ENCODE measurements at places on chromosomes 12 and 14.

GRCh38 chr14:35147711-35148110, 25.4 kb downstream of the PRORP start:
- DNase-seq, result no peak

GRCh38 chr12:83114966-83115365, 428.3 kb downstream of the TMTC2 start:
- no peak for DNase-seq

GRCh38 chr14:52836063-52836462, 44.7 kb upstream of the GNPNAT1 start:
- no peak for DNase-seq

- peak; percentile 75 for DNase-seq
Measured at GRCh38 chr12:132003846-132004245, 54.1 kb downstream of the EP400 start.

DNA sequence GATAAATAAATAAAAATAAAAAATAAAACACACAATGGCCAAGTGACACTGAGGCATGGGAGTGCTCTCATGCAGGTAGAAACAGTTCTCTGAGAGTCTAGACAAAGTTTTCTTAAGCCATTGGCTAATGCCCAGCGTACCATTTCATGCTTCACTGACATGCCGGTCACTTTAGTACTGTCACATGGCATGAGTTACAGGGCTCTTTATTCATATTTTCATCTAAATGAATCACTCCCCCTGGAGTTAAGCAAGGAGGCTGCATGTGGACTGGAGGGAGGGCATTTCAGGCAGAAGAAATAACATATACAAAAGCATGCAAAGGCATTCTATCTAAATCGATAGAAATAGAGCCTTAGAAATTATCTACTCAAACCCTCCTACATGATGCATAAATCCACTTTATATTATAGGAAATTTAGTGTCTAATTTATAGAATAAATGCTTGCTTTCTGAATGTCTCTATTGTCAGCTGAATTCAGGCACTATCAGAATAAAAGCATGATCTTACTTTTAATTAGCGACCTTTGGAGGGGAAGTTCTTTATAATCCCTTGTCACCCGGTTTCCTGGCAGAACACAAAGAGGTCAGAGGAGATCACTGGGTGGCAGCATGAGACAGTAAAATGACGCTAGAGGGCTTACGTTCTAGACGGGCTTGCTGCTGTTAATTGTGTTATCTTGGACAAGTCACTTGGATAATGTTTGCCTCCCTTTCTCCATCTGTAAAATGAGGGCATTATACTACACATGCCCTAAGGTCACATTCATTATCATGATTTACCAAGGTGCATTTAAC, 17.5 kb downstream of the DYRK4 start:
- peak; percentile 11 for DNase-seq

GRCh38 chr12:92045852-92046251, 99.8 kb downstream of the BTG1 start:
- no peak for DNase-seq

- DNase-seq, result no peak
Measured at GRCh38 chr12:127538316-127538715, 728.7 kb upstream of the TMEM132C start.

GRCh38 chr12:48814262-48815125, 3.8 kb upstream of the CACNB3 start:
- peak; percentile 79 for DNase-seq

- peak; percentile 71 for DNase-seq
Measured at GRCh38 chr12:79127271-79127751, 262.7 kb downstream of the SYT1 start.

DNA sequence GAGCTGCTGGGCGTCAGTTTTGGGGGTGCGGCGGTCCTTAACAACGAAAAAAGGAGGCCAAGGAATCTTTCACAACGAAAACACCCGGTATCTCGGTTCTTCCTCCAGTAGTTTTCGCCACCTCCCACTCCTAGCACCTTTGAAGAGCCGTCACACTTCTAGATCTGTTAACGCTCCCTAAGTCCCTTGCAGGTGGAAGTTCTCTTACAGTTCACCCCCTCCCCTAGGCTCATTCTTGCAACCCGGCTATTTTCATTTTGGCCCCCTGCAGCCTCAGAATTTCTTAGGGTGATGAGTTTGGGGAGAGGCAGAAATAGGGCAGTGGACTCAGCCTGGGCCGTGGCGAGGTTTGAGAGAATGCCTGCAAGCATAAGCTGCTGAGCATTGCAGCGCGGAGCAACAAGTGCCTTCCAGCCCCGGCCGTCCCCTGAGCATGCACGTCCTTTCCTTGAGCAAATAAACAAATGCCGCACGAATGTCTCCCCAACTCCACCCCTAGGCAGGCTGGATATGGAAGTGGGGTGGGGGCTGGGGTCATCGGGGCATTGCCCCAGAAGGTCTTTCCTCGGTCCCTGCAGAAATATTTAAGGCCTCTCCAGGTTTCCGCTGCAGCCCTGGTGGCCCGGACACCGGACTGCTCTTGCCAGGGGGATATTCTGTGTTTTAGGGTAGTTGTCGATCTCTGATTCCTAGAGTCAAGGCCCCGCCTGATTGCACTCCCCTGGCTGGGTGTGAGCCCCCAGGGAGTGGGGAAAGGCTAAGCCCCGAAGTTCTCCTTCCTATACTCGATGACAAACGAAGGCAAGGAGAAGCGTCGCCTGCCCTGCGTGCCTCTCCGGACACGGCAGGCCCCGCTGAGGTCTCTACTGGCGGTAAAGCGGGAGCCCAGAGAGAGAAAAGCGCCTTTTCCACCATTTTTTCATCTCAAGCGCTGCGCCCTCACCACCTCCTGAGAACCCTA, 1.6 kb downstream of the RFX4 start:
- DNase-seq, result no peak

DNA sequence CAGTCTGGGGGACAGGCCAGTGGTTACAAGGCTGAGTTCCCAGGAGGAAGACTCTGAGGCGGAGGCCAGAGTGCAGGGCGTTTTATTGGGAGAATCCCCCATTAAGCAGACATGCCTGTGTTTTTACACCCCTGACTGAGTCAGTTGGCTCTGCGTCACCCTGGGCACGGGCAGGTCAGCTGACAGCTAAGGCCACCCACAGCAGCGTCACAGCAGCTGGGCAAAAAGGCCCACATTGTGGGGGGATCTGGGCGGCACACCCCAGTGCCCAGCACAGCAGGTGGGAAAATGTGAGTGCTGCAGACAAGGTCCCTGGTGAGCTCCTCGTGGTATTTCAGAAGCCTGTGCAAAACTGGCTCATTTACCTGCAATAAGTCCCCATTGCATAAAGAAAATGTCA, 184.7 kb downstream of the AACS start:
- DNase-seq, result no peak

- peak; percentile 32 for DNase-seq
Measured at GRCh38 chr14:67240168-67240932, 885 bp upstream of the PALS1 start.

- DNase-seq, result no peak
Measured at GRCh38 chr14:75542588-75543091, 20.4 kb downstream of the BATF start.

DNA sequence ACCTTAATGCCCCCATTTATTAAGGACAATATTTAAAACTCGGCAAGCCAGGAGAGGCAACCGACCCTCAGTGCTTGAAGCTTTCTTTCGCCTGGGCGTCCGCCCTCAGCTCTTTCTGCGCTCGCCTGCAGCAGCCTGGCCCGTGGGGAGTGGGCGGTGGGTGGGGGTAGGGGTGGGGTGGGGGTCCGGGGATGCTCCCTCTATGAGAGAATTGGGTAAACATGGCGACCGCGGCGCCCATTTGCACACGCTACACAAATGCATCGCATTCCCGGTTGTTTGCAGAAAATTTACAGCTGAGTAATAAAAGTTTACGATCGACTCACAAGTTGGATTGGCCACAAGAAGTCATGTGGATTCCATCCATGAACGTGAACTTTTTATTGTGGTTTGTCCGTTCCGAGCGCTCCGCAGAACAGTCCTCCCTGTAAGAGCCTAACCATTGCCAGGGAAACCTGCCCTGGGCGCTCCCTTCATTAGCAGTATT, 7.7 kb downstream of the HOXC8 start:
- DNase-seq, result no peak

- no peak for DNase-seq
Measured at GRCh38 chr12:88342251-88342806, 200.2 kb downstream of the TMTC3 start.

DNA sequence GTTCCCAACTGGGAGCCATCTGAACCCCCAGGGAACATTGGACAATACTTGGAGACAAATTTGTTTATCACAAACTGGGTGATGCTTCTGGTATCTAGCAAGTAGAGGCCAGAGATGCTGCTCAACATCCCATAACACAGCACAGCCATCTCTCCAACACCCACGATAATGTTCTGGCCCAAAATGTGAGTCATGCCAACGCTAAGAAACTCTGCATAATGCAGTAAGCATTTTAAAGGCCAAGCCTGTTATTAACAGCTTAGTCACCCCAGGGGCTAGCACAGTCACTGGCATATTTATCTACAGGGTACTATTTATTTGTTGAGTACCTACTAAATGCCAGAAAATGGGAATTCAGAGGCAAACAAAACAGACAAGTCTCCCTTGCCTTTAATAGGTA, 873.1 kb upstream of the TMEM132C start:
- DNase-seq, result peak; percentile 63

DNA sequence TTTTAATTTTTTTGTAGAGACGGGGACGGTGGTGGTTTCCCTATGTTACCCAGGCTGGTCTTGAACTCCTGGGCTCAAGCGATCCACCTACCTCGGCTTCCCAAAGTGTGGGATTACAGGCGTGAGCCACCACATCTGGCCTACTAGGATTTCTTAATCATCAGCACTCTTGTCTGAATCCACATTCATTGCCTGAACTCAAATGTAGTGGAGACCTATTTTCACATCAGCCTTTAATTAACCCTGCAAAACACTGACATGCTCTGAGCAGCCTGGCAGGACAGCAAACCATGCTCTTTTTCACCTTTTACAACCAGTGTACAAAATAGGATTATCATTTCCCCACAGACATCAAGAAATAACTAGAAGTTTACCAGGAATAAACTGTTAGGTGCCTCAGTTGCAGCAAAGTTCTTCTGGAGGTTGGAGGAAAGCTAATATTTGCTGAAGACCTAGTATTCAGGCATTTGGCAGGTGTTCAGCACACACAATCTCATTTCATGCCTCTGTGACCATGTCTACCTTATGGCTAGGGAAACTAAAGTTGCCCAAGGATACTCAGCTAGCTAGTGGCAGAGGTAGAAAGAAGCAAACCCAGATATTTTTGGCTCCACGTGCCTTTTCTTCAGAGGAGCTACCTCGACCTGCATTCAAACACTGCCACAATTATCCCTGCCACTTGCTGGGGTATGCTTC, 37.7 kb downstream of the CFL2 start:
- no peak for DNase-seq

DNA sequence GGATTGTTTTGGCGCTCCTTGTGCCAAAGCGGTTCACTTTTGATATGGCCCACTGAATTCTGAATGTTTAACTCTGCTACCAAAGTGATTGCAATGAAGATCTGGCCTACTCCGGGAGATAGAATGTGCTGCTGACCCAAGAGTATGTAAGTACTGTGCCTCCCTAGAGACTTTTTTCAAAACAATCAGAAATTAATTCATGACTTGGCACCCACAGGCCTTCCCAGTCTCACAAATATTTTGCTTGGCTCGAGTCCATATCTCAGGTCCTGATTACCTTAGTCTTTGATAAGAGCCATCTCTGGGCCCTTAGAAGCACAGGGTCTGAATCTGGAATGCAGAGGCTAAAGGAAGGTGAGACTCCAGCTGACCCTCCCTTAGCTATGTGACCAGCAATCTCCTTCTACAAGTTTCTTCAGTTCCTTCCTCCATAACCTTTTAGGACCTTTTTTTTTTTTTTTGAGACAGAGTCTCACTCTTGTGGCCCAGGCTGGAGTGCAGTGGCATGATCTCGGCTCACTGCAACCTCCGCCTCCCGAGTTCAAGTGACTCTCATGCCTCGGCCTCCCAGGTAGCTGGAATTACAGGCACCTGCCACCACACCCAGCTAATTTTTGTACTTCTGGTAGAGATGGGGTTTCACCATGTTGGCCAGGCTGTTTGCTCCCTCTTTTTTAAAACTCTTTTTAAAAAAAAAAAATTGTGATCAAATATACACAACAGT, 49.5 kb upstream of the METAP2 start:
- DNase-seq, result no peak

GRCh38 chr14:74364271-74364880, 16.1 kb downstream of the VRTN start:
- DNase-seq, result no peak

GRCh38 chr12:95733141-95733825, 57.3 kb downstream of the NTN4 start:
- peak; percentile 91 for DNase-seq

DNA sequence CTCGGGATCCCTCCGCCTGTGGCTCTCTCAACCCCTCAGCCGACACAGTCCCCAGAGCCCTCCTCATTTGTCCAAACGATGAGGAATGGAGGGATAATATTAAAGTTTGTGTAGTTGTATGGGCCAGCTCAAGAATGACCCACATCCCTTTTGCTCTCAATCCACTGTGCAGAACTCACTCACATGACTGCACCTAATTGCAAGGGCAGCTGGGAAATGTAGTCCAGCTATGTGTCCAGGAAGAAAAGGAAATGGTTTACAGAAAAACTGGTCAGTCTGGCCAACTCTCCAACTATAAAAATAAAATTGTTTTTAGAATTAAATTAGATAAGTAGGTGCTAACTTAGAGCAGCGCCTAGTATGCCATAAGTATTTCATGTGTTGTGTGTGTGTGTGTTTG, 66.6 kb downstream of the GALNT8 start:
- DNase-seq, result no peak

- DNase-seq, result peak; percentile 76
Measured at GRCh38 chr12:87995581-87996178, 33.5 kb downstream of the C12orf50 start.

- DNase-seq, result no peak
Measured at GRCh38 chr14:41355866-41356265, 250.8 kb upstream of the LRFN5 start.

DNA sequence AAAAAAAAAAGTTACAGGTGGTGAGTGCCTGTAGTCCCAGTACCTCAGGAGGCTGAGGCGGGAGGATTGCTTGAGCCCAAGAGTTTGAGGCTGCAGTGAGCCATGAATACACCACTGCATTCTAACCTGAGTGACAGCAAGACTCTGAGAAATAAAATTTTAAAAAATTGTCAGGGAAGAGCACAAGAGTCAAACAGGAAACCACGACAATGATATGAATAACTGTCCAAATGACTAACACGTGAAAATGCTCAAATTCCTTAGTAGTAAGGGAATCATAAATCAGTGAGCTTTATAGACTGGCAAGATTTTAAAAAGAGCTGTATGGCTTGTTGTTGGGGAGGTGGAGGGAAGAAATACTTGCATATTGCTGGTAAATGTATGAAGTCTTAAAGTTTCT, 12.9 kb upstream of the ASPG start:
- no peak for DNase-seq

DNA sequence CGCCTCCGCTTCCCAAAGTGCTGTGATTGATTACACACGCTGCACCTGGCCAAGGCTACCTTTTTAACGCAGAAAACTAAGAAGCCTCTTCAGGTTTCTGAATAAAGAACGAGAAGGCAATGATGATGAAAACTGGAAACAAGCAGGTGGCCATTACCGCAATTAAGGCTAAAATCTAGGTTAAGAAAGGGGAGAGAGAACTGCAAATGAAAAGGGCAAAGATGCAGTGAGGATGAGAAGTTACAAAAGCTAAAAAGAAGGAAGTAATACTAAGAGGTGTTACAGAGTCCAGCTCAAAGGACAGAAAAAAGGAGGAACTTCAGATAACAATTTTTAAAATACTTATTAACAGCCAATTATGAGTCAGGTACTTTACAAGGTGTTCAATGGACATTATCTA, 79.7 kb downstream of the DUSP16 start:
- DNase-seq, result no peak

- peak; percentile 13 for DNase-seq
Measured at GRCh38 chr12:42673535-42673934, 84.0 kb upstream of the PRICKLE1 start.

- DNase-seq, result no peak
Measured at GRCh38 chr12:4250691-4251090, 22.9 kb upstream of the CCND2 start.

All from fibroblast of skin of scalp (primary cell).